ENCODE measurements at places on chromosomes 2 and 18. TPM values are rescaled to one million over a fixed set of nuclear protein-coding genes. Genes with fewer than 3 reads are reported as not detected.

GRCh38 chr2:223034221-223034975 lies 17.6 kb upstream of the KCNE4 start:
- H3K27me3 ChIP-seq, result no peaks in the 10 kb centered on the region
- H3K4me1 ChIP-seq, result peaks cover 11% of the 10 kb centered on the region
- no peak for DNase-seq
- no peak overlapping the region for H3K4me3 ChIP-seq

GRCh38 chr2:97785818-97786217 lies 72.4 kb downstream of the ZAP70 start:
- H3K4me3 ChIP-seq, result no peak overlapping the region
- H3K27ac ChIP-seq, result no peak overlapping the region
- no peaks in the 10 kb centered on the region for H3K36me3 ChIP-seq
- no peaks in the 10 kb centered on the region for H3K4me1 ChIP-seq
- DNase-seq, result no peak
- no peaks in the 10 kb centered on the region for H3K27me3 ChIP-seq

GRCh38 chr18:79224381-79224780 lies 155.2 kb downstream of the ATP9B start:
- no peaks in the 10 kb centered on the region for H3K4me1 ChIP-seq
- no peaks in the 10 kb centered on the region for H3K36me3 ChIP-seq

DNA sequence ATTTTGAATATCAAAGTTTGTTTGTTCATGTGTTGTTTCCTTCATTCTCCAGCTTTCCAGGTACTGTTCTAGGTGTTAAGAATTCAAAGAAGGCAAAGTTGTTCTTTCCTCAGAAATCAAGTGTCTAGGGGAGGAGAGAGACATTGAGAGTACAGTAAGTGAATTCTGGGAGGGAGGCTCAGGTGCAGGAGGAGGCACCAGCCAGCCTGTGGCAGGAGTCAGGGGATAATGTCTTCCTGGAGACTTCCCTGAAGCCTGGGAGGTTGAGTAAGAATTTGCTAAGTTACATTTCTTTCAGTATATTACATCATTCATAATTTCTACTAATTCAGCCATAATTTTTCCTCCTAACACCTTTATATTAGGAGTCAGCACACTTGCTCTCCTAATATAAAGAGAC lies 462.1 kb downstream of the TDRD15 start:
- no peak overlapping the region for H3K4me3 ChIP-seq
- DNase-seq, result no peak
- H3K4me1 ChIP-seq, result no peaks in the 10 kb centered on the region
- H3K27ac ChIP-seq, result no peak overlapping the region
- no peaks in the 10 kb centered on the region for H3K36me3 ChIP-seq

- no peaks in the 10 kb centered on the region for H3K36me3 ChIP-seq
- H3K4me3 ChIP-seq, result peak overlapping the region; percentile 85
- peaks cover 7% of the 10 kb centered on the region for H3K4me1 ChIP-seq
- no peaks in the 10 kb centered on the region for H3K27me3 ChIP-seq
- no peak overlapping the region for H3K27ac ChIP-seq
- peak; percentile 79 for DNase-seq
Measured at GRCh38 chr18:46174342-46175041, 70.3 kb downstream of the HAUS1 start.

CTAGE1 gene
- total RNA-seq, result not detected

OTOF gene
- 0.36 TPM for total RNA-seq

Measured in neural progenitor cell (in vitro differentiated cells).